ENCODE measurements at places on chromosomes 5 and 9.

DNA sequence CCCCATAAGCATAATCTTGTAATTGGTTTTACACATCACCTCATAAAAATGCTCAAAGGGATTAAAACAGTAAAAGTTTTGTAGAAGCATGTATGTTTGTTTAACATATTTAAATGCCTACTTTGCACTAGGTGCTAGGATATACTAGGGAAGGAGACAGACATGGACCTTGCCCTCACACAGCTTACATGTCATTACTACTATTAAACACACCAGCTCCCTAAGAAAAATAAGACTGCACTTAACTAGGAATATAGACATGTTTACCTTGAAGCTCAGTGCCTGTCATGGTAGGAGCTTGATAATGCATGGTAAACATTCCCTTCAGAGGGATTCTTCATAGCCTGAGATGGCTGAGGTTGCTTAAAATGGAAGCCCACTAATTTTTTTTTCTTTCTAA lies 6.2 kb downstream of the SHLD3 start:
- DNase-seq = no peak

- DNase-seq = peak; percentile 55
These were observed 128.3 kb downstream of the TLE1 start for GRCh38 chr9:81560851-81561732.

- DNase-seq = no peak
These were observed 56.4 kb downstream of the LHFPL2 start for GRCh38 chr5:78591972-78592700.

- DNase-seq = no peak
These were observed 84.8 kb upstream of the PAM start for GRCh38 chr5:102670224-102670836.

- no peak for DNase-seq
These were observed 21.3 kb downstream of the C5orf58 start for GRCh38 chr5:170254056-170254455.

DNA sequence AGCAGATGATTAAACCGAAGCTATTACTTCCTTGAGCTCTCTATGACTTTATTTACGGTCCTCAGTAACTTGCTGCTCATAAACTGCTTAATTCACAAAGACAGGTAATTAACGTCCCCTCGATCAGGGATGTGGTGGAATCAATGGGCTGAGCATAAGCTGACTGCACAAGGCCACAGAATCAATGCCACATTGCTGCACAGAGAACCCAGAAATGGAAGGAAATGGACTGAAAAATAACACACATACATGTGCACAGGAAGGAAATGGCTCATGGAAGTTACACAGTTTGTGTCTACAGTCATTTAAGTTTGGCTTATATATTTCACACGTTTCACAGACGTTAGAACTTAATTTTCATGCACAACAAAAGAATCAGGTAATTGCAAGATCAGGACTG lies 118.3 kb upstream of the KLF9 start:
- no peak for DNase-seq

- DNase-seq = no peak
These were observed 4.5 kb upstream of the SEMA6A start for GRCh38 chr5:116579144-116579543.

DNA sequence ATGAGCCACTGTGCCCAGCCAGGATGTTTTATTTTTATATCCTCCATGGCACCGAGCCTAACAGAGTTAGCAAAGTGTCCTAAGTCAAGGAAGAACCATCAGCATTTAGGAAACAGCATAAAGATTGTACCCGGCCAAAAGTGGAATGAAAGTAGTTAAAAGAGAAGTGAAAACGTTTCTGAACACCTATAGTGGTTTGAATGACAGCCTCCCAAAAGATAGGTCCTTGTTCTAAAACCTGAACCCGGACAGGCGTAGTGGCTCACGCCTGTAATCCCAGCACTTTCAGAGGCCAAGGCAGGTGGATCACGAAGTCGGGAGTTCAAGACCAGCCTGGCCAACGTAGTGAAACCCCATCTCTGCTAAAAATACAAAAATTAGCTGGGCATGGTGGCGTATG lies 37.4 kb downstream of the ZFAND5 start:
- DNase-seq = no peak

DNA sequence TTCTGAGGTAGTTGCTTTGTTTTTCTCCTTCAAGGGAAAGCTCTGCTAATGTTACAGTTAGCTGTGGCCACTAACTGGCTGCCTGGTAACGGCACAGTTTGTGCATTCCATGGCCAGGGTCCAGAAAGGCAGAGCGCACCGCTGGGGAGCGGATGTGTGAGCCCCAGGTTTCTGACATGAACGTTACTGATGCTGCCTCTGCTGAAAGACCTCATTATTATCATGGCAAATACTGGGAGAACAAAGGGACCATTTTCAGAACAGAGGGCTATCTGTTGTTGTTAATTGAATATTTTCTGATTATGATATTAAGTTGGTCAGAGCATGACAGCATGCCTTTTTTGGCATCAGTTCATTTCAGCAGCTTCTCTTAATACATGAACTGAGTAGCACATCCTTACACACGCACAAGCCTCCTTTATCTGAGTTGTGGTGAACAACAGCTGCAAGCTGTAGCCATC lies 134.1 kb downstream of the NUDT12 start:
- peak; percentile 63 for DNase-seq

DNA sequence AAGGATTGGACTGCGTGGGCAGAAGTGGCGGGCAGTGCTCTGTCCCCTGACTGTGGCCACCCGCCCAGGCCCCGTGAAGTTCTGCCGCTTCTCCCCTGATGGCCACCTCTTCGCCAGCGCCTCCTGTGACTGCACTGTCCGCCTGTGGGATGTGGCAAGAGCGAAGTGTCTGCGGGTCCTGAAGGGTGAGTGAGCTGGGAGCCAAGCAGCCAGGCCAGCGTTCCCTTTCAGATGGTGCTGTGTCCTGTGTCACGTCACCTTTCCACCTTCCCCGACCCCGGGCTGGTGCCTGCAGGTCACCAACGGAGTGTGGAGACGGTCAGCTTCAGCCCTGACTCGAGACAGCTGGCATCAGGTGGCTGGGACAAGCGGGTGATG lies 2.3 kb downstream of the WDR38 start:
- no peak for DNase-seq

DNA sequence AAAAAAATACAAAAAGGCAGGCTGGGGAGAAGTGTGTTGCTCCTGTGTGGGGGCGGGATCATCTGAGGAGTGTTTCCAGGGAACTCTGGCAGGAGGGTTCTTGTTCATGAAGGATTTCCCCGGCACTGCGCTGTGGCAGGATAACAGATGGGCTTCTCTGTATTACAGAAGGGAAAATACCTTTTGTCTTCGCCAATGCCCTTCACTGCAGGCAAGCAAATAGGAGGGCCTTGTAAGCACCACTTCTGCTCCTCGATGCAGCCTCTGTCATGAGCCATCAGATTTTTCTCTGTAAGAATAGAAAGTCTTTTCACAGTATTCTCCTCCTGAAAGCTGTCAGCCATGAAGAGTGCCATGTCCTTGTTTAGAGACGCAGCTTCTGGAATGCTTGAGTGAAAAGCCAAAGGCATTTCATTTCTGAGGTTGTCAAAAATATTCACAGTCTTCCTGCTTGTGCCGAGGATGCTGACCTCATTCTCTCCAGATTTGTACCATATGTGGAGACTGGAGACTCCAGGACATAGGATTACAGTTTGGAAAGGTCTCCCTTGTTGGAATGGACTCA lies 294.0 kb downstream of the YTHDC2 start:
- peak; percentile 83 for DNase-seq

DNA sequence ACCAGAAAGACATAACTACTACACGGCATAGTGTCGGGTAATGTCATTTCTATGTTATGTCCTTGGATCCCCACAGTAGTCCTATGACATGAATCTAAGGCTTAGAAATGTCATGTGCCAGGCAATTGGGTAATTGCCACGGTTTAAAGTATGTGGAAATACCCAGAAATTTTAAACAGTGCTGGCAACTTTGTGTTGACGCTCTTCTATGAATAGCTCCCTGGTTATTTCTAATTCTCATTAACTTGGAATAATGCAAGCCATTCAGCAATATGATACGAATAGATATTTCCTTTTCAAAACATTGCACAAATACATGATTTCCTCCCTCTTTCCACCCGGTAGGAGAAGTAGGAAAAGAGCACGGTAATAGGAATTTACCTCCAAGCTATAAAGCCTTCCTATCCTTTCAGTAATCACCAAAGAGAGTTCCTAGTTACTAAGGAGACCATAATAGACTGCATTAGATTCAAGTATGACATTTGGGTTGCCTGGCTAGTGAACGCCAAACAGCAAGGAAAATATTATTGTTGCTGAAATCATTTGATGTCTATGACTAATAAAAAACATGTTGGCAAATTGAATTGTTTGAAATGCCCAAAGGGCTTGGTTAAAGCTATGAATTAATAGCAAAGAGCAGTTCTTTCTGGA lies 168.4 kb downstream of the CCDC192 start:
- peak; percentile 28 for DNase-seq

DNA sequence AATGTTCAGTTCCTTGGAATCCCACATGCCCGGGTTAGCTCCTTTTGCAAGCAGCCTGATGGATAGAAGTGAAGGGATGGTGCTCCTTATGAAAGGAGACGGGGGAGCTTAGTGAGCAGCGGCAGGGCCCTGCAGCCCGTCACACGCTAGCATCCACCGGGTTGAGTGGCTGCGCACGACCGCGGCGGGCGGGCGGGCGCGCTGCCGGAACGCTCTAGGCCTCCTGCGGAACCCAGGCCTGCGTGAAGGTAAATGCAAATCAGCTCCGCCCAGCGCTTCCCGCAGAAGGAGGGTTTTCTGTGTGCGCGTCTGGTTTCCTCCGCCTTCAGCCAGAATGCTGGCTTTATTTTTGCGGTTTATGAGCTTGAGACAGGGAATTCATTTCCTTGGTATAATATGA lies 19.8 kb downstream of the IL12B start:
- DNase-seq = no peak

DNA sequence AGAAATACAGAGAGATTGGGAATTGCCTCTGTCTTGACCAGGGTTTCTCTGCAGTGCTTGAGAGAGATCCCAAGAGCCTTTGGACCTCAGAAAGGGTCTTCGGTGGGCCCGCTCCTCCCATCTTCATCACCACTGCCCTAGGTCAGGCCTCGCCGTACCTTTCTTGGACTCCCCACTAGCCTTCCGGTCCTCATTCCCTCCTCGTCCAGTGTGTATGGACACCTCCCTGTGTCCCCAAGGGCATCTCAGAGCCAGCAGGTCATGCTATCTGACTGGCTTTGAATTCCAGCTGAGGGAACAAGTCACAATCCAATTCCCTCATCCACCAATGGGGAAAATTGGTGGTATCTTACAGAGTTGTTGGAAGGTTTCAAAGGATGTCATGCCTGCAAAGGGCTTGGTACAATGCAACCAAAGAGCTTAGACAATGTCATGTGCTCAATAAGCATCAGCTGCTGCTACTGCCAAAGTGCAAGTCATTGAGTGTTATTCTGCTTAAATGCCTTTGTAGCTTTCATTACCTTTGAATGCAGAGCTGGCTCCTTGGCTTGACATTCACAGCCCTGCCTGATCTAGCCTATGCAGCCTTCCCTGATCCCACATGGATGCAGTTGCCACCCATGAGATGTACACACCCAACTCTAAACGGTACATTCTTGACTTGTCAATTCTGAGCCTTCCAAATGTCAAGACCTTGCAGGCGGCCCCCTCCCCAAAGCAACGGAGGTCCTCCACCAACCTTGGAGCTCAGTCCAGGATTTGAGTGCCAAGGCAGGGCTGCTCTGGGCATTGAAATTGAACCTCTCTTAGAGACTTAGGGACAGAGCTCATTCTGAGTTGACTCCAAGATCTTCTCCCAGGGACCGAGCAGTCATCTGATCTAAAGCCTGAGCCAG lies 58.0 kb downstream of the HRH2 start:
- DNase-seq = no peak

- no peak for DNase-seq
These were observed 77.6 kb upstream of the LMX1B start for GRCh38 chr9:126536131-126536530.

DNA sequence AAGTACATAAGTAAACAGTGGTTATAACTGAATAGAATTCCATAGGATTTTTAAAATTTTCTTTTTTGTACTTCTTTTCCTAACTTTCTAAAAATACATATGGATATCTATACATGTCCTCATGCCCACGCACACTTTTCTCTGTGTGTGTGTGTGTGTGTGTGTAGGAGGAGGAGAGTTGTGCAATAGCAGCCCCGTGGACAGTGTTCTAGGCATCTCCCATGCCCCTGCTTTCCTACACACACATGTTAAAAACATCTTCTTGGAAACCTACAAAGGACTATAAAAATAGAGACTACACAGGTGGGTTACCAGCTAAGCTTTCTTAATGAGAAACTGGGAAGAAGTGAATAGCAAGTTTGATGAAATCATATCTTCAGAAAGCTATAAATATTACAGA lies 19.8 kb upstream of the HEXB start:
- DNase-seq = no peak

GRCh38 chr9:105444130-105444529 lies 3.7 kb upstream of the FSD1L start:
- peak; percentile 53 for DNase-seq

DNA sequence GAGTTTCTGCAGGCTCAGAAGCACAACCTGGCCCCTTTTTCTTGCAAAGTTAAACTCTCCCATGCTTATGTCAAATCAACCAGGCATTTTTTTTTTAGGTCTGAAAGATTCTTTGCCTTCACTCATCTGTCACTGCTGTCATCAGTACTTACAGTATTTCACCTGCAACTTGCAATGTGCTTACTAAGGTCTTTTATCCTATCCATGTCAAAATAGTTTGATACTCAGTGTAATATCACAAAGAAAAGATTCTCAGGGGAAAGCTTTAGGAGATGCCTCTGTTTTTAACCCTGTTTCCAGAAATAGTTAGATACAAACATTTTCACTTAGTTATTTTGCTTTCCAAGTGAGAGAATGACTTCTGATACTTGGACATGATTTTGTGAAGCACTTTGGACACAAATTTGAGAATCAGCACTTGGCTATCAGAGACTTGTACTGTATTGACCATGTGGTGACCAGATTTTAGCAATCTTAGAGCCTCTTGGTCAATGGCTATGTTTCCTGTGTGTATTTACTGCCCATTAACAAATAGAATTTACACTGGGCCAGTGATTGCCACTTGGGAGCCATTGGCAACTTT lies 428.2 kb downstream of the IRX1 start:
- DNase-seq = no peak

GRCh38 chr5:72465601-72466563 lies 41.3 kb downstream of the ZNF366 start:
- DNase-seq = peak; percentile 48
